Ammon's horn (tissue), 1 donor: ENCODE measurements at places on chromosomes 4 and X.

DNA sequence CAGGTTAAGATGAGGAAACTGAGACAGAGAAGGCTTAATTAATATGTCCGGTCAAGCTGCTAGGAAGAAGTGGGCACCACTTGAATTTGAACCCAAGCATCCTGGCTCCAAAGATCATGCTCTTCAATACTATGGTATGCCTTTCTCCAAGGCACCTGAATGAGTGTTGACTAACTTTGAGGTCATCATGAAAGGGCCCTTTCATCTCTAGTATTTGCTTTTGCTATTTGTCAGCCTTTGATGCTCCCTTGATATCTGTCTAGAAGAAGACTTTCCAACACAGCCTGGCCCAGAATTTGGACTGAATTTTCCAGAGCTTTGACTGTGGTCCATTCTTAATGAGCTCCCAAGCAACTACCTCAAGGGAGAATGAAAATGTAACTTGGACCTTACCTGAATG lies 179.1 kb upstream of the DKK2 start:
- DNase-seq, result no peak

- DNase-seq, result no peak
Observed at GRCh38 chr4:76591992-76592391, 157.0 kb downstream of the SHROOM3 start.

DNA sequence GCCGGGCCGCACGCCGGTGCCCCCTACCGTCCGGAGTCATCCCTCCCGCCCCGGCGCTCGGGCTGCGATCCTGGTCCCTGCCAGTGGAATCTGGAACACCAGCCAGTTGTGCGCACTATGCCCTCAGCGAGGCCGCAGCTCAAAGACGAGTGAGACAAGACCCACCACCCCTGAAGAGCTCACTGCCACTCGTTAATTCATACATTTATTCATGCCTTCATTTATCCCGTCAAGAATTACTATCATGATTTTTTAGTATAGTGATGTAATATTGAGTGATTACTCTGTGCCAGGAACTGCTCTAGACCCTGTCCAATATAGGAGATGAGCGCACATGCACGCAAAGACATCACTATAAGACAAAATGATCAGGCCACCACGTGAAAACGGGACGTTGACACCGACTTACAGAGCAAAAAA lies 247 bp upstream of the PPA2 start:
- DNase-seq, result peak; percentile 92

DNA sequence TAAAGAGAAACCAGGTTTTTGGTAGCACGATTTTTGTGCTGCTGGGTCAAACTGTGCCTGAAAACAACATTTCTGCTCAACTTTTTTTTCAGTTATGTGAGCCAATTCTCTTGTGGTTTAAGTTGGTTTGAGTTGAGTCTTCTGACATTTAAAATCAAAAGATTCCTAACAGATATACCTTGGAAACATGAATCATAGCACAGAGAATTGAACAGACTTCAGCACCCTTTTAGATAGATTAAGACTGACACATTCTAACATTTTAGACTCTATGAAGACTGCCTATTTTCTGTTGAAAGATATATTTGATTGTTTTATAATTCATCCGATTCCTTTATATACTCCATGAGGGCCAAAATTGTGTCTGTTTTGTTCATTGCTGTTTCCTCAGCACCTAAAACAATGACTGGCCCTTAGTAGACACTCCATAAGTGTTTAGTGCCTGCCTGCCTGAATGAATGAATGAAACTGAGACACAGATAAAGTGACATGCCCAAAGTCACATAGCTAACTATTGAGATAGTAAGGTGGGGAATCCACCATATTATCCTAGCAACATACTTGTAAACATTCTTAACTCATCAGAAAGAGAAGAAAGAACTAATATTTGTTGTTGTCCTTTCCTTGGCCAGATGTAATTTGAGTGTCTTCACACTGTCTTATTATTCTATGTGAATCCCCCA lies 624.0 kb downstream of the MID1IP1 start:
- DNase-seq, result no peak

DNA sequence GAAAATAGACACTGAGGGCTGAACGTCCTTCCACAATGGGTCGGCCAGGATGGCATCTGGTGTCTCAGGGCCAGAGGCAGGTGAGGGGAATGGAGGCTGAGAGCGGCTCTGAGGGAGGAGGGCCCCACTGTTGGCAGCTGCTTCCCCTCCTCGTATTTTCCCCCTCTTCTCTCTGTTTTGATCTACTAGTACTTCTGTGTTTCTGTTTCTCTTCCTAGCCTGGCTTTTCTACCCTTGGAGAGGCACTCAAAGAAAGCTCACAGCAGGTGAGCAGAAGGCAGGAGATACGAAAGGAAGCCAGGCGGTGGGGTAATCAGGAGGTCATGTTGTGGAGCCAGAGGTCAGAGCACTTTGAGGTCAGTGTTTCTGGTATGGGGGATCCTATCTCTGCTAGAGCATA lies 151.8 kb upstream of the GATB start:
- no peak for DNase-seq

- peak; percentile 16 for DNase-seq
Observed at GRCh38 chr4:163988865-163989264, 494.4 kb downstream of the TMA16 start.

DNA sequence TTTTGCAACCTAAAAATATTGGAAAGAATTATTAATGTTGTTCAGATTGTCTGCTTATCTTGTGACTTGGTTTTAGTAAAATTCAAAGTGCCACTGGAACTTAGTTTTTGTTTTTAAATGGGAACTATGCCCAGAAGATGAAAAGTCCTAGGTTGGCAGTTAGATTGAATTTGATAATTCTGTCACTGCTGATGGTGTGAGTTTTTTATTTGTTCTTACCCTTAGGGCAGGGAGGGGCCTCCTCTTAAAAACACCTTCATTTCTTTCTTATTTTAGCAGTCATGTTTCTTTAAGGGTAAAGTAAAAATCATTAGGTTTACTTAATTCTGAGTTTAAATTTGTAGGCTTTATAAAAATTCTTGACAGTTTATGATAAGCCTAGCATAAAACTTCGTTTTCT lies 80.6 kb downstream of the AFF1 start:
- no peak for DNase-seq
